Naive thymus-derived CD4-positive, alpha-beta T cell (primary cell): ENCODE measurements at places on chromosomes 4 and X.

- no peak overlapping the region for H3K4me3 ChIP-seq
- H3K27me3 ChIP-seq = no peaks in the 10 kb centered on the region
- no peak overlapping the region for H3K27ac ChIP-seq
- no peak for DNase-seq
- no peaks in the 10 kb centered on the region for H3K36me3 ChIP-seq
These were observed 309.9 kb upstream of the EMCN start for GRCh38 chr4:100827756-100828155.

GRCh38 chrX:30278365-30278764 lies 30.8 kb downstream of the NR0B1 start:
- H3K4me3 ChIP-seq = no peak overlapping the region
- H3K4me1 ChIP-seq = no peaks in the 10 kb centered on the region
- no peaks in the 10 kb centered on the region for H3K36me3 ChIP-seq
- H3K27ac ChIP-seq = no peak overlapping the region

- no peak for DNase-seq
- H3K4me1 ChIP-seq = no peaks in the 10 kb centered on the region
- H3K4me3 ChIP-seq = no peak overlapping the region
- no peaks in the 10 kb centered on the region for H3K27me3 ChIP-seq
- H3K36me3 ChIP-seq = no peaks in the 10 kb centered on the region
These were observed 23.5 kb downstream of the OTC start for GRCh38 chrX:38375891-38376290.

GRCh38 chr4:184268584-184269160 lies 51.0 kb upstream of the ENPP6 start:
- H3K4me3 ChIP-seq = peak overlapping the region; percentile 61
- peak overlapping the region; percentile 77 for H3K27ac ChIP-seq
- H3K4me1 ChIP-seq = peaks cover 14% of the 10 kb centered on the region
- no peaks in the 10 kb centered on the region for H3K36me3 ChIP-seq
- H3K27me3 ChIP-seq = no peaks in the 10 kb centered on the region

GRCh38 chrX:136215559-136215958 lies 35.6 kb downstream of the MAP7D3 start:
- no peaks in the 10 kb centered on the region for H3K27me3 ChIP-seq
- H3K36me3 ChIP-seq = no peaks in the 10 kb centered on the region
- H3K4me1 ChIP-seq = no peaks in the 10 kb centered on the region
- H3K27ac ChIP-seq = no peak overlapping the region
- no peak overlapping the region for H3K4me3 ChIP-seq

DNA sequence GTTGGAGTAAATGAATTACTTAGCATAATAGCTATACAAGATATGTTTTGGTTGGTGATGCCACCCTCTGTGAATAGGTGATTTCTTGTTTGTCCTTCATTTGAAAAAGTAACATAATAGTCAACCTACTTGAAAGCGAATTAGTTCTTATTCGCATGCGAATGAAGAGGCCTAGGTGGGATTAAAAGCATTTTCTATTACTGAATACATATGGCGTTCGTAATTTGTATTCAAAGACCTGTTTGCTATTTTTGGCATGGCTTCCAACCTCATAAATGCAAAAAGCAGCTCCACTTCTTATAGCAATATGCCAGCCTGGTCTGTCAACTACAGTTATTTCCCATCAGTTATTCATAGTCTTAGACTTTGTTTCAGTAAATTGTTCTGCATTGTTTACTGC lies 261.3 kb downstream of the TENM3 start:
- H3K4me3 ChIP-seq = no peak overlapping the region
- no peaks in the 10 kb centered on the region for H3K27me3 ChIP-seq
- no peaks in the 10 kb centered on the region for H3K4me1 ChIP-seq
- DNase-seq = no peak
- H3K27ac ChIP-seq = no peak overlapping the region

- no peak overlapping the region for H3K27ac ChIP-seq
- H3K36me3 ChIP-seq = no peaks in the 10 kb centered on the region
- no peak overlapping the region for H3K4me3 ChIP-seq
- no peak for DNase-seq
These were observed 59.6 kb upstream of the RASSF6 start for GRCh38 chr4:73679836-73680235.

DNA sequence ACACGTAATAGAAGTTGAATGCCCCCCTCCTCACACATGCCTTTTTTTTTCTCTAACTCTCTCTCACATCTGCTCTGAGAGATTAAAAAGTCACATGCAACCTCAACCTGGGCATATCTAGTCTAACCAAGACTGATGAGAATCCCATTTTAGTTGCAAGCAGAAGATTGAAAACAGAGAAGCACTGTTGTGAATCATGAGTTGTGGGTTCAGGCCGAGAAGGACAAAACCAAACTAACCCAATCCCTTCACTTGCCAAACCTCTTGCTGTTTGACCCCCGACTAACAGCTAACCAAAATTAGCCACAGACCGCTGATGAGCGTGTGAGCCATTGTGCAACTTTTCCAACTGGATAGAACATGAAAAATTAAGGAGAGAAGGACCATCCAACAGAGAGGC lies 31.8 kb downstream of the CXCL1 start:
- no peaks in the 10 kb centered on the region for H3K36me3 ChIP-seq
- no peak overlapping the region for H3K4me3 ChIP-seq
- H3K4me1 ChIP-seq = no peaks in the 10 kb centered on the region
- DNase-seq = no peak
- H3K27ac ChIP-seq = no peak overlapping the region
- no peaks in the 10 kb centered on the region for H3K27me3 ChIP-seq
